ENCODE measurements at places on chromosomes 4 and X. TPM values are rescaled to one million over a fixed set of nuclear protein-coding genes. Genes with fewer than 3 reads are reported as not detected.
A peak's percentile ranks its signal among the peaks of the same experiment; 100 is the strongest.

Gene MCF2
- total RNA-seq: not detected

Gene TBX22
- total RNA-seq: not detected

Gene MPP1
- total RNA-seq: 27.0 TPM

- DNase-seq: peak; percentile 73
- H3K27me3 ChIP-seq: no peaks in the 10 kb centered on the region
- H3K36me3 ChIP-seq: no peaks in the 10 kb centered on the region
- H3K4me1 ChIP-seq: peaks cover 28% of the 10 kb centered on the region
- no peak overlapping the region for H3K4me3 ChIP-seq
- H3K27ac ChIP-seq: peak overlapping the region; percentile 81
Measured at GRCh38 chr4:123350191-123350544, 46.4 kb upstream of the SPRY1 start.

DNA sequence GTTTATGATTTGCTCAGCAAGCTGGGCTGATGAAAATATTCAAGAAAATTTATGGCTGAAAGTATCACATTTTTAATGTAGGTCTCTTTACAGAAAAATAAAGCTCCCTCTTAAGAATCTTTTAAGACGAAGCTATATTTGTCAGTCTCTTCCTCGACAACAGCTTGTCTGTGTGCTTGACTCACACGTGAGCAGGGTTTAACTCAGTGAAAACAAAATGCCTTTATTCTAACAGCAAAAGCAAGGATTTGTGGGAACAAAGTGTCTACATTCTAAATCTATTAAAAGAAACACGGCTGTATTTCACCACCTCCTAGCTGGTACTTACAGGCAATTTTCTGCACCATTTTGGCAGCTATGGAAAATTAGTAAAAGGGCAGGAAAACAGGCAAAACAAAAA, 75.5 kb downstream of the NYX start:
- no peak for DNase-seq
- no peak overlapping the region for H3K27ac ChIP-seq
- no peak overlapping the region for H3K4me3 ChIP-seq
- no peaks in the 10 kb centered on the region for H3K27me3 ChIP-seq

DNA sequence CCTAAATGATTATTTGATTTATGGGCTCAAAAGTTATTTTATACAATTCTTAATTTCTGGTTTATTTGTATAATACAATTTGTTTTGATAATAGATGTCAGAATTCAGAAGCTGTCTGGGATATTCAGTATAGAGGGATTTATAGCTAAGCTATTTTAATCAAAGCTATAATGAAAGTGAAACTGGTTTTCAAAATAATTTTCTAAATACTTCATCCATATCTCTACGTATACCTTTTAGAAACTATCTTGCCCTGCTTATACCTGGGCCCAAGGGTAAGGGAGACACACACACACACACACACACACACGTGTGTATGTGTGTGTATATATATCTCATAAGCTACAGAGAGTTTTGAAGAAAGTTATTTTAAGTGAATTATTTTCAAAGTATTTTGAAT, 2.9 kb downstream of the TMEM131L start:
- no peak overlapping the region for H3K4me3 ChIP-seq
- H3K27ac ChIP-seq: no peak overlapping the region
- H3K27me3 ChIP-seq: no peaks in the 10 kb centered on the region
- no peak for DNase-seq
- H3K36me3 ChIP-seq: no peaks in the 10 kb centered on the region
- H3K4me1 ChIP-seq: peaks cover 14% of the 10 kb centered on the region

DNA sequence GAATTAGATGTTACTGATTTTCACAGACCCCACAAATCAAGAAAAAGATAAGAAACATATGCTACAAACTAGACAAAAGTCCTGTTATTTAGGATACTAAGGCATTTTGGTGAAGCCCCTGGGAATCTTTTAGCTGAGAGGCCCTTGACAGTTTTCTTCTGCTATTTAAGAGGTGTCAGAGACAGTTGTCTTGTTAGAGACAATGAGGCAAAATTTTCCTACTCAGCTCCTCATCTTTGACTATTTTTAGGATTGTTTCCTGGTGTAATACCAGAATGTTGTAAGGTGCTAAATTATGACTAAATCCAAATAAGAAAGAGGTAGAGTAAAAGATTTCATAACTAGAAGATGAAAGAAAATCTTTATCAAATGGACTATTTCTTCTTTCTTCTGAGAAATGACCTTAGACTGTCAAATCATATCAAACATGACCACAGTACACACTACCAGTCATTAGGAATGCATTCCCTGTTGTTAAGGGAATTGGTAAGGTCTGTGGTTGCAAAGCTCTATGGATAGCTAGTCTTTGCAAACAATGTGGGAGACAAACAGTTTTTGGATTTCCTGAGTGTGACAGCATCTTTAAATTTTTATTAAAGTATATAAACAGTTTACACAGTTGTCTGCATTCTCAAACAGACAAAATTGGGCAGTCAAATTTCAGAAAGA, 926.1 kb downstream of the ADGRL3 start:
- H3K27me3 ChIP-seq: no peaks in the 10 kb centered on the region
- no peaks in the 10 kb centered on the region for H3K4me1 ChIP-seq
- no peak for DNase-seq
- H3K4me3 ChIP-seq: no peak overlapping the region
- H3K27ac ChIP-seq: no peak overlapping the region
- no peaks in the 10 kb centered on the region for H3K36me3 ChIP-seq

DNA sequence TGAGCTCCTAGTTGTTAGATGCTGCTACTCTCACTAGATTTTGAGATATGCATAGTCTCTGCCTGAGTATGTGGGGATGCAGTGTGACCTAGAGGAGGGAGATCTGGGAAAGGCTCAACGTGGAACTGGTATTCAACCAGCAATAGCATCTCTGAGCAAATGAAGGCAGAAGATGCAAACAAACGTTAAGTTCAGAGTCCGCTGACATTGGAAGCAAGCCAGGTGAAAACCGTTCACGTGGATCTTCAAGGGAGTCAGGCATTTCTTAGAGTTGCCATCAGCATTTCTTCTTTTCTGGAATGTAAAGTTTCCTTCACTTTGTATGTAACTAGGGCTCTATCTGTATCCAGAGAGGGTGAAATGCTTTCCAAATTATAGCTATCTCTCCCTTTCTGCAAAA, 59.9 kb downstream of the C4orf51 start:
- H3K4me3 ChIP-seq: no peak overlapping the region

- H3K4me3 ChIP-seq: no peak overlapping the region
- H3K4me1 ChIP-seq: no peaks in the 10 kb centered on the region
- H3K27ac ChIP-seq: no peak overlapping the region
- DNase-seq: no peak
- H3K27me3 ChIP-seq: no peaks in the 10 kb centered on the region
- H3K36me3 ChIP-seq: no peaks in the 10 kb centered on the region
Measured at GRCh38 chr4:6405397-6405706, 67.1 kb downstream of the PPP2R2C start.

GRCh38 chr4:113837397-113837796, 75.9 kb upstream of the CAMK2D start:
- DNase-seq: no peak
- no peak overlapping the region for H3K27ac ChIP-seq
- no peaks in the 10 kb centered on the region for H3K4me1 ChIP-seq
- H3K27me3 ChIP-seq: no peaks in the 10 kb centered on the region

GRCh38 chrX:131058136-131058868, at the start of gene ARHGAP36:
Gene ARHGAP36 (plus strand): TSS chrX:131058346. CDS start chrX:131081666, 23,320 bp downstream.
- no peaks in the 10 kb centered on the region for H3K27me3 ChIP-seq
- no peak for DNase-seq
- no peak within 1 kb of the TSS for H3K27ac ChIP-seq
- no peaks in the 10 kb centered on the region for H3K4me1 ChIP-seq

DNA sequence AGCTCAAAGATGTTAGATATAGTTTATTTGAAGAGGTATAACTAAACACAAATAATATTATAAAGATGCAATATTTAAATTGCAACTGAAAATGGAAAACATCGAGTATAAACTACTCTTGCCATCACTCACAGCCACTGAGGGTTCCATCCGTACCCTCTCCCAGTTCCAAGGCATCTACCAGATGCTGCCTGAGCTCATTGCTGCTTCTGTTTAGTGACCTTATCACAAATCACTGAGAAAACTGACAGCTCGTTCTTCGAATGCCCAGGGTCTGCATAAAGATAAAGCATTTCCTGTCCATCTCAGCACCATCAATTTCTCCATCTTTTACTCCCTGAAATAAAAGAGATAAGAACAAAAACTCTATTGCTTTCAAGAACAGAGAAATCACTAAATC, 391.7 kb upstream of the NWD2 start:
- H3K27ac ChIP-seq: no peak overlapping the region
- H3K27me3 ChIP-seq: no peaks in the 10 kb centered on the region
- no peaks in the 10 kb centered on the region for H3K36me3 ChIP-seq

DNA sequence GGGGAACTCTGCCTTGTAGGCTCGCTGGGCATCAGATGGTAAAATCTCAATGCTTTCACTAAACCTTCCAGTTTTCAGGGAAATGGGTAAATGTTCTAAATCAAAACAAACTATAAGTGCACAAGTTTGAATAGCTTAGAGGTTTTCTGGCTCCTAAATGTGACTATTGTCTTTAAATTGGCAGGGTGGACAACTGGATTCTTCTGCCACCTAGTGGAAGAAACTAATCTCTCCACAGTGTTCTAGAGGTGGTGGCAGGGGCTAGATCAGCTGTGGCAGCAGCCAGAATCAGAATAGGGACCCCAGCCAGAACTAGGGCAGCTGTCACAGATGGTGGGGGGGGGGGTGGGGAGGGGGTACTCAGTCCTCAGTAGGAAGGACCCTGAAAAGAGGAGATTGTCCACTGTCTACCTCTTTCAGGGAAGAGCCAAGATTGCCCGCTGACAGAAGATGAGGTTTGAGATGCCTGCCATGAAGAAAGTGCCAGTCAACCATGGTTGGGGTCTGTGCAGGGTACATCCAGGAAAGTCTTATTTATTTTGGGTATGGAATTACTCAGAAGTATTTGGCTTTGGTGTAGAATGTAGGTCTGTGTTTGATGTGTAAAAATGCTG, 201.4 kb downstream of the CCNG2 start:
- peak; percentile 47 for DNase-seq
- H3K4me3 ChIP-seq: no peak overlapping the region
- H3K27ac ChIP-seq: no peak overlapping the region
- H3K36me3 ChIP-seq: no peaks in the 10 kb centered on the region
- H3K4me1 ChIP-seq: no peaks in the 10 kb centered on the region
- H3K27me3 ChIP-seq: no peaks in the 10 kb centered on the region

GRCh38 chr4:140080883-140081282, 73.1 kb downstream of the MAML3 start:
- H3K36me3 ChIP-seq: no peaks in the 10 kb centered on the region
- no peak overlapping the region for H3K4me3 ChIP-seq
- peaks cover 28% of the 10 kb centered on the region for H3K4me1 ChIP-seq
- no peaks in the 10 kb centered on the region for H3K27me3 ChIP-seq

DNA sequence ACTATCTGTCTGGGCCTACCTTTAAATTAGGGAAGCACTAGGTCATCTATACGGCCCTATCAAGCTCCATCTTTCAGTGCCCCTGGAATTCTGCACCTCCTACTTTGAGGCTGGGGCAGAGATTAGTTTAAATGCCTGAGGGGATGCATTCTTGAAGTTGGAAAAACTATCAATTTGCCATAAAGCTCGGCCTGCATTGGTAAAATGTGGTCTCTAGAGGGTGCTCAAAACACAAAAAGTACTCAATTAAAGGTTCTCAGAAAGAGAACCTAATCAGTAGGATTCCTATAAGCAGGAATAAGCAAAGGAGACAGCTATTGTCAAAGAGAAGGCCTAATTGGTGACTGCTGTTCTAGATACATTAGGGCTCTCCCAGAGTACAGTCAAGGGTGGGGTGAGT, 111.7 kb downstream of the AMER1 start:
- no peaks in the 10 kb centered on the region for H3K27me3 ChIP-seq
- H3K4me1 ChIP-seq: no peaks in the 10 kb centered on the region
- peak; percentile 14 for DNase-seq
- H3K27ac ChIP-seq: no peak overlapping the region

DNA sequence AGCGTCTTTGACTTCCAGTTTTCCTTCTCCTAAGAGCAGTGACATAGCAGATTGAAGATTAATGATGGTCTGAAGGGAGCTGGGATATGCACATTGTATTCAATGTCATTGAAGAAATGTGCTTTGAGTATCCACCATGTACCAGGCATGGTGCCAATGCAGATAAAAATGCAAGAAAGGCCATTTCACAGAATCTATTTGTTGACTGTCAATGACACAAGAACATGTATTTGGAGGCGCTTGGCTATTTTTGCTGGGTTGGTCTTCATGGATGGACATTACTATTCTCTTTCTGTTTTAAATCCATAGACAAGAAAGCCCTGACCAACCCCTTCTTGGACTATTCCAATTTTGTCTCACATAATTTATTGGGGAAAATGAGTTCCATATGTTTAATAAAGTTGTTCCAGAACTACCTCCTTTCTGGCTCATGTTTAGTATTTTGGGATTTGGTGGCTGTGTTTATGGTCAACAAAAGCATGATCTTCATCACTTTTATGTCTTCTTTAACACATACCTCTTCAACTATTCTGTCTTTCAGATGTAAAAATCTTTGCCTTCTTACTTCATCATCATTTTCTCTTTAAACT, 174.5 kb downstream of the CPE start:
- no peak overlapping the region for H3K27ac ChIP-seq
- no peak for DNase-seq
- no peaks in the 10 kb centered on the region for H3K36me3 ChIP-seq
- no peak overlapping the region for H3K4me3 ChIP-seq
- H3K4me1 ChIP-seq: 0 out of 2 replicates have a peak, but pooled peaks cover 6% of the 10 kb centered on the region

GRCh38 chr4:133555671-133556070, 406.6 kb downstream of the PCDH10 start:
- no peaks in the 10 kb centered on the region for H3K4me1 ChIP-seq
- H3K27me3 ChIP-seq: no peaks in the 10 kb centered on the region
- no peak for DNase-seq
- H3K4me3 ChIP-seq: no peak overlapping the region
- no peaks in the 10 kb centered on the region for H3K36me3 ChIP-seq

GRCh38 chr4:10173754-10174749, 57.5 kb upstream of the WDR1 start:
- no peaks in the 10 kb centered on the region for H3K36me3 ChIP-seq
- peaks cover 52% of the 10 kb centered on the region for H3K4me1 ChIP-seq
- H3K27ac ChIP-seq: peak overlapping the region; percentile 87
- no peaks in the 10 kb centered on the region for H3K27me3 ChIP-seq
- no peak overlapping the region for H3K4me3 ChIP-seq
- DNase-seq: peak; percentile 70

DNA sequence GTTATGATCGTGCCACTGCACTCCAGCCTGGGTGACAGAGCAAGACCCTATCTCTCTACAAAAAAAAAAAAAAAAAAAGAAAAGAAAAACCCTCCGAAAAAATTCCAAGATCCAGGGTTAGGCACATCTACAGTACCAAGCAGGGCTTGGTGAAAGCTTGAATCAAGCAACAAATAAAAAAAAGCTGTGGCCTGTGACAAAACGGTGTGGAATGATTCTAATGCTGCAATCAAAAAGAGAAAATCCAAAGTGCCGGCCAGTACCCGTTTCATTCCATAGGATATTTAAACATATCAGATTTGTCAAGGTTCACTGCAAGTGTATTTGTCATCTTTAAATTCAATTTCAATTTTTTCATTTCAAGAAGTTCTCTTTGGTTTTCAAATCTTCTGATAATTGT, 20.5 kb downstream of the RWDD4 start:
- H3K27ac ChIP-seq: no peak overlapping the region
- H3K4me3 ChIP-seq: no peak overlapping the region
- H3K36me3 ChIP-seq: no peaks in the 10 kb centered on the region
- no peaks in the 10 kb centered on the region for H3K4me1 ChIP-seq

- DNase-seq: peak; percentile 15
- H3K4me1 ChIP-seq: peaks cover 4% of the 10 kb centered on the region
Measured at GRCh38 chr4:52037689-52038102, 403 bp downstream of the SGCB start.
